ENCODE measurements at places on chromosomes 3 and 15.

GRCh38 chr15:93111451-93111850 lies 22.4 kb upstream of the RGMA start:
- DNase-seq = no peak

DNA sequence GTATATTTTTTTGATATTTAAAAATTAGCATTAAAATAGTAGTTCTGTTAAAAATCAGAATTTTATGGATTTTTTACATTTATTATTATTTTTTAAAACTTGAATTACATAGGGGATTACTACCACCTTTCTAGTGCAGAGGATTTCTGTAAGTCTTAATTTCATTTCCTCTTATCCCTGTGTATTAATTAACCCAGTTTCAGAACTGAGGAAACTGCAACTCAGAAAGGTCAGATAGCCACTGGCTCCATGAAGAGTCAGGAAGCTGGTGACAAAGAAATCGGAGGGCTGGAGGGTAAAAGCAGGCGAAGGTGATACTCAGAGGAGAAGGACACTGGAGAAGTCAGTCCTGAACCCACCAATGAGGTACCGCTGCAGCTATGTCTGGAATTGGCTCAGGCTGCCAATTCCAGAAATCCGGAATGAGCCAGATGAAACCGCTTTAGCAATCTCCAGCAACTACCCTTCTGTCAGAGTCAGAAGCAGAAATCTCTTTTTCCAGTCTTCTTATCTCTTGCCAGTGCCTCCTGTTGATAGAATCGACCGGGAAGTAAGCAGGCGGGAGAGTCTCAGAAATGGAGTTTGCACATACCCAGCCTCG lies 308.5 kb downstream of the SV2B start:
- DNase-seq = no peak

- DNase-seq = peak; percentile 40
Observed at GRCh38 chr15:71679793-71680353, 130.5 kb upstream of the NR2E3 start.

- no peak for DNase-seq
Observed at GRCh38 chr3:134258761-134259347, 8.2 kb upstream of the RYK start.

DNA sequence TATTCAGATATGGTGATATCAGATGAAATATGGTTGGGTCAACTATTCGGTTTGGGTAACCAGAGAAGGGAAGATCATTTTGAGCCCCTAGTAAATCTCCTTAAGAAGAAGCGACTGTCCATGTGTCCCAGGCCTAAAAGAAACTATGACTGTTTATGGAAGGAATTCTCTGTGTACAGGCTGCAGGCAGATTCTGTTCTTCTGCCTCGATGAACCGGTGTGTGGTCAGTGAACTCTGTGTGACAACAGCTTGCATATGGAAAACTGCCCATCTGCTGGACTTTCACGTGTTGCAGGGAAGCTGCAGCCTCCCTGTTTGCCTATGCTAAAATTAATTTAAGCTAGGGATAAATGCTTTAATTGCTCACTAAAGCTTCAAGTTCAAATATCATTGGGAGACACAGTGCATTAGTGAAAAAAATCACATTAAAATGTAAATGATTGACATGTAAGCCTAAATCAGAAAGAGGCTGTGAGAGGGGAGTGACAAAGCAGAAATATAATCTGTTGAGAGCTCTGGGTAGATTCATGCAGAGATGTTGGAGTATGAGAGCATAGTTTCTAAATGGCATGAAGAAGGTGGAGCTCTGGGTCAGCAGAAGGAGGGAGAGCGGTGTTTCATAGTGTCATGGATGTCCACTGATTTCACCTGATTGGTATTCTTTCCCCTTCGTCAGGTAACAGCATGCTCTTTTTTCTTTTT lies 65.4 kb upstream of the PFN2 start:
- DNase-seq = no peak

GRCh38 chr3:73378207-73378606 lies 246.5 kb downstream of the PDZRN3 start:
- no peak for DNase-seq

- no peak for DNase-seq
Observed at GRCh38 chr15:98160236-98160635, 199.7 kb downstream of the ARRDC4 start.

DNA sequence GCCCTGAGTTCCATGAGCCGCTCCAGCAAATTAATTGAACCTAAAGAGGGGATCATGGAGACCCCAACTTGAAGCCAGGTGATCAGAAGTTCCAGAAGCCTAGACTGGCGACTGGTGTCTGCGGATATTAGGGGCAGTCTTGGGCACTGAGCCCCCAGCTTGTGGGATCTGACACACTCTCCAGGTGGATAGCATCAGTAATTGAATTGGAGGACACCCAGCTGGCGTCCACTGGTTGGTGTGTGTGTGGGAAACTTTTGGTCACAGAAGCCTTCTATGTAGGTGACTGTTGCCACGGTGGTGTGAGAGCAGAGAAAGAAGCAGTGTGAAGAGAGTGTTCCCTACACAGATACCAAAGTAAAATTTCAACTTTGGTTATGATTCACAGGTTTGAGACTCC lies 106.0 kb upstream of the ADPGK start:
- DNase-seq = no peak

- DNase-seq = no peak
Observed at GRCh38 chr3:184203526-184203925, 17.5 kb downstream of the ABCF3 start.

DNA sequence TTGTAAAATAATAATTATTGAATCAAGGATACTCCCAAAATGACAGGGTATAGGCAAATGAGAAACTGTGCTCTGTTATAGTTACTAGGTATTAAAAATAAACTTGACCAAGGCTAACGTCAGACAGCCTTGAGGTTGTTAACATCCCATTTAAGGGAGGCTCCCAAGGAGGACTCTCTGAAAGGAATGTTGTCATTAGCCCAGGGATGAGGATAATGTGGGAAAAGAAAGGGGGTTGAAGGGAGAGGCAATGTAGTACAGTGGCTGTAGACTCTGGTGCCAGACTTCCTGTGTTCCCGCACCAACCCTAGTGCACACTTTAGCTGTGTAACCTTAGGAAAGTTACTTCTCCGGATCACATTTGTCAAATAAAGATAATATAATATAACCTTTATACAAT lies 47.0 kb upstream of the RARB start:
- DNase-seq = no peak

GRCh38 chr3:196837819-196838420 lies 29.8 kb upstream of the SENP5 start:
- peak; percentile 51 for DNase-seq

GRCh38 chr15:37880009-37880834 lies 54.2 kb upstream of the TMCO5A start:
- DNase-seq = peak; percentile 44

DNA sequence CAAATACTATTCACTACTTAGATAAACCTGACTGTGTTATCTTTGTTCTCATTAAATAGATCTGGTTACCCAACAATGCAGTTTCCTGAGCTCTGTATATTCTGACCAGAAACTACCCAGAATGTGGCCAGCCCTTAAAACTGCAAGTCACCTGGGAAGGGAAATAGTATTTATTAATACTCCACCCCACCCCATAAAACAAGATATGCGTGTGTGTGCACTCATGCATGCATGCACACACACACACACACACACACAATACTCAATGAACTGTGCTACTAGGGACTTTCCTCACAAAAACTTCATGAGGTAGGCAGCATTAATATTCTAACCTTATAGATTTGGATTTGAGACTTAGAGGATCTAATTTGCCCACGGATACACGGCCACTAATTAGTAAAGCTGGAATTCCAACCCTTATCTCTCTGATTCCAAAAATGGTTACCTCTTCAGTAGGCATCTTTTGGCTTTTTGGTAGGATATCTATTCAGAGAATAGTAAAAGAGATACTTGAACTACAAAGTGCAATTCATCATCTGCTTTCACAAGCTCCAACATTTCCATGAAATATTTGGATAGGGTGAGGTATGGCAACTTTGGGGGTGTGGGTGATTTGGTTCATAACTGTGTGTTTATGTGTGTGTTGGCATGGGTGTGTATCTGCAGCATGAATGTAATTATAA lies 197.0 kb upstream of the CFAP20DC start:
- DNase-seq = no peak

- DNase-seq = no peak
Observed at GRCh38 chr3:32885283-32885901, 66.1 kb upstream of the CCR4 start.

DNA sequence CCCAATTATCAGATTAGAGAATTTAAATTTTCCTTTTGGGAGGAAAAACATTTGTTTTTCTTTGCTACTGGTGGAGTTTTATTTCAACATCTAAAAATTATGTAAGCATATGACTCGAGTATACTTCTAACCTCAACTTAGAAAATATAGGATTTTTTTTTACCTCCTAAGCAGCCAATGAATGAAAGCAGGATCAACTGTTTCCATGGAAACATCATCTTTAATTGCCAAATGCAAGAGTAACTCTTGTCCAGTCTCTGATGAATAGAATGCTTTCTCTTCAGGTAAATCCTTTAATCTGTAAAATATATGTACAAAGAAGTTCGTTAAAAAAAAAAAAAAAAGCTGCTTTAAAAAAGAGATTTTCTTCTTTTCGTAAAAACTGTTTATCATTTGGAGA lies 93.6 kb downstream of the CNTN3 start:
- DNase-seq = no peak

GRCh38 chr15:52291204-52291603 lies 4.4 kb downstream of the MYO5C start:
- DNase-seq = no peak

- DNase-seq = no peak
Observed at GRCh38 chr3:188876370-188876769, 295.4 kb upstream of the TPRG1 start.

- DNase-seq = no peak
Observed at GRCh38 chr3:105235221-105235620, 131.5 kb upstream of the ALCAM start.

DNA sequence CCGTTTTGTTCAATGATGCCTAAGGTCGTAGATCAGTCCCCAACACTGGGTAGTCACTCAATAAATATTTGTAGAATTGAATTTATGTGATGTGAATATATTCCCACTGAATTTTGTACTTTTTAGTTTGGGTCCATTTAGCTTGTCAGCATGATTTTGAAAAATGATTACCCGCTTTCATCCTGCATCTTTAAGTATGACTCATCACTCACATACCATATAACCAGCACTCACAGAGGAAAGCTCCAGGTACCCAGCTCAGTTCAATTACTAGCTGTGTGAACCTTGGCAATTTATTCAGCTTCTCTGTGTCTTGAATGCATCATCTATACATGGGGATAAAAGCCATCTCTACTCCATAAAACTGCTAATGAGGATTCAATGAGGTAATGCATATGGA lies 2.2 kb upstream of the MLF1 start:
- no peak for DNase-seq

DNA sequence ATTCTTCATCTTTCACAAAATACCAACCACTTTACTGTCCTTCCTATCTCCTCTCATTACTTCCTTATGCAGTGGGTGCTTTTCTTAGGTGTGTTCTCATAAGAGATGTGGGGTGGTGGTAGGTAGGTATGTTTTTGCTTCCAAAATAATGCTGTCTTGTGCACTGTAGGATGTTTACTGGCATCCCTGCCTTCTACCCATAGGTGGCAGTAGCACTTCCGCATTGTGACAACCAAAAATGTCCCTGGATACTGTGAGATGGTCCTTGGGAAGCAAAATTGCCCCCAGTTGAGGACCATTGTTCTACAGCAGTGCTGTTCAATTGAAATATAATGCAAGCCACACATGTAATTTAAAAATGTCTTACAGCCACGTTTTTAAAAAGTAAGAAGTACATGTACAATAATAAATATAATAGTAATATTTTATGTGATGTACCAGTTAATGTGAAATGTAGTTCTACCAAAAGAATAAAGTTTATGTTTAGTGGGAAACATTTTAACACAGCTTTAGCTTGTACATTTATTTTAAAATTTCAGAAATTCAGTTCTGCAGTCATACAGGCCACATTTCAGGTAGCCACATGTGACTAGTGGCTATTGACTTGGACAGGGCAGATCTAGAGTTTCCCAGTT lies 75.2 kb downstream of the NEO1 start:
- DNase-seq = peak; percentile 23

- DNase-seq = peak; percentile 63
Observed at GRCh38 chr3:50339485-50340146, 1.0 kb downstream of the RASSF1 start.

DNA sequence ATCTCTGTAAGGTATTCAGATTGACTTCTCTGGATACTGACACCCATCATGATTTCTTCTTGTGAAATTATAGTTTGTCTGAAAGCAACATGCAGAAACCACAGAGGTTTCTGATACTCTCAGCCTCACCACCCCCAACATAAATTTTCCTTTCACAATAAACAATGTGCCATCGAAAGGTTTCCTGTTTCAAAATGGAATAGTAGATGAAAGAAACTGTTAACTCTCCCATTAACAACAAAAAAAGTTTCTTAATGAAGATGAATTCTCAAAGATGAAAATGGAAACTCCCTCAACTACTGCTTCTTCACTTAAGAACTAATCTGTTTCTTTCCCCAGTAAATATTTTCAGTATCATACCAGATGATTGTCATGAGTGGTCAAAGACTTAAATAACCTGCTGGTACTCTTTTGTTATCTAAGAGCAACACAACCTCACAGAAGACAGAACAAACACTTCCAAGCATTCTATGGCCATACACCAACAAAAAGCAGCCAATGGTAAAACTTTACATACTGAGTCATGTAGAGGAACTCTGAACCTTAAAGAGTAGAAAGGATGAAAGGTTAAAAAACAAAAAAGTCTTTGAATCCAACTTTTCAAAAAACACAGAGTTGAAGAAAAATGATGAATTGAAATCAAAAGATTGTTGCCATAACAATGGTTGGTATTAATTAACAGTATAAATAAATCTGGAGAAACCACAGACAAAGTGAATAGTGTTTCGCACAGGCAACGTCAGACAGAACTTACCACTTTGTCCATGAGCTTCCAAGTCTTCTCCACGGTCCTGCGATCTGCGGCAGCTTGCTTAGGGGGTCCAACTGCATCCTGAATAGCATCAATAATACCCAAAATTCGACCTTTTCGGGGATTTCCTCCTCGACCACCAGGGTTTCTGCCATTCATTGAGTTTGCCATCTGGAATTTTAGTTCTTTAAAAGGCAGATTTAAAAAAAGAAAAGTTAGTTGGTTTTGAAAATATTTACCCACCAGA lies 1.9 kb downstream of the CBLB start:
- peak; percentile 53 for DNase-seq

DNA sequence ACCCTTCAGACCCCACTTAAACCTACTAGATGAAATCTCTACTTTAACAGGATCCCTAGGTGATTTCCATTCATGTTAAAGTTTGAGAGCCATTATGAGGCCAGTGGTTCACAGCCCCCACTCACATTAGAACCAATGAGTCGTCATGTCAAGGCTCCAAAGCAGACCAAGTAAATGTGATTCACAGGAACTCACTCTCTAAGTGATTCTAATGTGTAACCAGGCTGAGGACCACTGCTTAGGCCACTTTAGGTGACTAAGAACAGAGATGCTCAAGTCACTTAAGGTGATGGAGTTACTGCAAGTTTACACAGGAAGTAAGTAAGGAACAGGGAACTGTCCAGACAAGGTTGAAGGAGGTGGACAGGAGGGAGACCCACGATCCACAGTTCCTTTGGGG lies 7.7 kb downstream of the GALNT15 start:
- no peak for DNase-seq
